ENCODE measurements at places on chromosomes 1 and 21.

GRCh38 chr1:235270625-235271024 lies 57.4 kb downstream of the ARID4B start:
- peak; percentile 6 for DNase-seq

- DNase-seq: no peak
Observed at GRCh38 chr1:159177272-159177907, 6.0 kb downstream of the CADM3 start.

DNA sequence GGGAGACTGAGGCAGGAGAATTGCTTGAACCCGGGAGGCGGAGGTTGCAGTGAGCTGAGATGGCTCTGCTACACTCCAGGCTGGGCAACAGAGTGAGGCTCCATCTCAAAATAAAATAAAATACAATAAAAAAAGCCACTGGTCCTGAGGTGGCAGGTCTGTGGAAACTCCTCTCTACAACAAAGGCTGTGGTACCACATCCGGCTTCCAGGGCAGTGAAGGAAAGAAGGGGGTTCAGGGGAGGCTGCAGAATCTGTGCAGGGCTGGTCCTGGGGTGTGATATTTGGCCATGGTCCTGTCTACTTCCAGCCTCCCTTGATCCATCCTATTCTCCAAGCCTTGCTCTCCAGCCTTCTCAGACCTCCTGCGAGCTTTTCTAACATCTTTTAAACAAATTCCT lies 731 bp upstream of the ZNF683 start:
- DNase-seq: no peak

DNA sequence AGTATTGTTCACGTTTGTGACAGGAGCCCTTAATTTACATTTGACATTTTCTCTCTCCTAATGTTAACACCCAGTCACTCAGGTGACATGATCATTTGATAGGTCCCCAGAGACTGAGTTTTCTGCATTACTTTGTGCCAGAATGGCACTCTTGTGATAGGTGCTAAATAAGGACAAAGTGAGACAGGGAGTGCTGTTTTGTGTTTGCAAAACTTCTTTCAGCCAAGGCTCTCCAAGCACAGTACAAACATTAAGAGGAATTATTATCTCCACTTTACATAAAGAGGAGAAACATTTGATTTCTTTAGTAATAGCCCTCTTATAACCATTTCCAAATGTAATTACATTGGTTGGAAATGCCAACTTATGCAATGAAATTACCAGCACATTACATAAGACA lies 355.2 kb downstream of the NTNG1 start:
- no peak for DNase-seq

GRCh38 chr1:7360526-7360925 lies 410.6 kb upstream of the VAMP3 start:
- no peak for DNase-seq

GRCh38 chr1:63316984-63317816 lies 5.2 kb upstream of the FOXD3 start:
- DNase-seq: peak; percentile 93

GRCh38 chr1:159200769-159201168 lies 3.9 kb upstream of the ACKR1 start:
- no peak for DNase-seq

- DNase-seq: peak; percentile 15
Observed at GRCh38 chr1:30600258-30600657, 123.1 kb downstream of the MATN1 start.

All from NCI-H2029 (cell line).